HFF-Myc (cell line): ENCODE measurements at places on chromosomes 11 and 22.

DNA sequence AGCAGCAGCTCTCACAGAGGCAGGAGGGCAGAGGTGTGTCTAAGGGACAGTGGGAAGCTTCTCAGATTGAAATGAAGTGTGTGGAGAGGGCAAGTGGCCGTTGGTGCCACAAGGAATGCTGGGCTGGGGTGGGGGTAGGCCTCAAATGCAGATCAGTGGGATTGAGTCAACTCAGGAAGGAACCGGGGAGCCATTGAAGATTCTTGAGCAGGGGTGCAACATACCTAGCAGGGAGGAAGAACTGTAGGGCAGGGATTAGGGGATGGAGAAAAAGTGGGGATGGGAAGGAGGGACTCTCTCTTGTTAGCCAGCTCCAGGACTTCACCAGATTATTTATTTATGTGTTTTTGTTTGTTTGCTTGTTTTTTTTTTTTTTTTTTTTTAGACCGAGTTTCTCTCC, 2.9 kb upstream of the SEC14L2 start:
- DNase-seq, result no peak

DNA sequence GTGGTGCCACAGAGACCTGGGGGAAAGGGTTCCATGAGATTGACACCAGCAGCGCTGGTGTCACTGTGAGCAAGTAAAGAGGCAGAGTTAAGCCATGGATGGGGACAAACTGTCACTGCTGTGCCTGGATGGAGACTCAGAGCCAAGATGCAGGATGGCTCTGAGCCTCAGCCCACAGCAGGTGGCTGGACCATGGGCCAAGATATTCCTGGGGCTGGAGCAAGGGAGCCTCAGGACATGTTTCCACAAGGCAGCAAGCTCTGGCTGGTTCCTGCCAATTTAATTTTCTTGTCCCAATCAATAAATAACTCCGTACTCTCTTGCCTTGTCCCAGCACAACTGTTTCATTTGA, 23.0 kb downstream of the MYO18B start:
- DNase-seq, result no peak

- DNase-seq, result no peak
Measured at GRCh38 chr22:50141462-50141861, 29.1 kb upstream of the PANX2 start.

DNA sequence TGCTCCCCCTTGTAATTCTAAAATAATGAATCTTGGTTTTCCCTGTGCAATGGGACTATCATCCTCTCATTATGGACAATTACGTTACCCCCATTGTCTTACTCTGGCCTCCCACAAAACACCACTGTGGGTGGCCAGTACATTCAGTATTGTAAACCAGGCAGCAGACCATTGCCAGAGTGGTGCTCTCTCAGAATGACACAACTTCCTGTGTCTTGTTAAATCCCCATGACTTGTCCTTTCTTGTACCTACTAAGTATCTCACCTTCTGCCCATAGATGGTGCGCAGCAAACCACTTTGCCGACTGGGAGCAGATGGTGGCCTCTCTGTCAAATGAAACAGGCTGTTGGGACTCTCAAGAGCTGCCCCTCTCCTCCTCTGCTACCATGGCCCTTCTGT, 287.1 kb upstream of the RAG2 start:
- DNase-seq, result no peak

GRCh38 chr11:58027341-58027740, 3.4 kb upstream of the OR6Q1 start:
- no peak for DNase-seq
